Sciatic nerve (tissue), 2 donors: ENCODE measurements at places on chromosomes 7 and 10. TPM values are rescaled to one million over a fixed set of nuclear protein-coding genes. Genes with fewer than 3 reads are reported as not detected.

TSPAN14 gene
- 103 TPM for total RNA-seq

PHYHIPL gene
- 0.40 TPM for total RNA-seq

POU6F2 gene
- 2.9 TPM for total RNA-seq

SPDYE11 gene
- total RNA-seq: not detected

PROSER2 gene
- 23.7 TPM for total RNA-seq

KLF14 gene
- total RNA-seq: 1.1 TPM

PIP gene
- total RNA-seq: not detected

TRA2A gene
- total RNA-seq: 97.9 TPM

AKR1C1 gene
- total RNA-seq: 84.2 TPM

DNA sequence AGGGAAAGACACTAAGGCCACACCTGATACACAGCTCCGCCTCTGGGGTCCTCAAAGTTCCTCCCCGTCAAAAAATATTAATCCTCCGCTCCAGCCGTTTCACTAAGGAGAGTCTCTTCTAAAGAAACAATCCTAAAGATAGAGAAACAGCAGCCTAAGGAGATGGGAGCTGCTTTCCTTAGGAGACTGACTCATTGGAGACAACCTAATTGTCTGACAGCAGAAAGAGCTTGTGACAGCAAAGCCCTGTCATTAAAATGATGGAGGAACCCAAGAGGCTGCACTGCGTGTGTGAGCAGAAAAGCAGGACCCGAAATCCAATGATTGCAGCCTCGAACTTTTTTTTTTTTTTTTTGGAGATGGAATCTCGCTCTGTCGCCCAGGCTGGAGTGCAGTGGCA lies 44.0 kb upstream of the TNRC18 start:
- no peak for DNase-seq

DNA sequence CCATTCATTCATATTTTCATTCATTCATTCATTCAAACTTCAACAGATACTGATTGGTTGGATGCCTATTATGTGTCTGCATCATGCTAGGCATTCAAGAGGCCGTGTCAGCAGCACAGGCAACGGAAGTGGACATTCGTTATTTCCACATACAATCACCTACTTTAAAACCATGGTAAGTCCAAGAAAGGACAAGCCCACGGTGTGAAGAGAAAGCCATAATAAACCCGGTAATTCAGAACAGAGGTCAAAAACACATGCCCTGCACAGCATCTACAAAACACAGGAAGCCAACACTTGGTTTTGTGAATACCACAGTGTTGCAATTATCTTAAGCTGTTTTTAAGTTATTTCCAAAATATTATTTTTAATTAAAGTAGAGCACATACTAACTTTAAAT lies 126.7 kb downstream of the GLI3 start:
- no peak for DNase-seq

DNA sequence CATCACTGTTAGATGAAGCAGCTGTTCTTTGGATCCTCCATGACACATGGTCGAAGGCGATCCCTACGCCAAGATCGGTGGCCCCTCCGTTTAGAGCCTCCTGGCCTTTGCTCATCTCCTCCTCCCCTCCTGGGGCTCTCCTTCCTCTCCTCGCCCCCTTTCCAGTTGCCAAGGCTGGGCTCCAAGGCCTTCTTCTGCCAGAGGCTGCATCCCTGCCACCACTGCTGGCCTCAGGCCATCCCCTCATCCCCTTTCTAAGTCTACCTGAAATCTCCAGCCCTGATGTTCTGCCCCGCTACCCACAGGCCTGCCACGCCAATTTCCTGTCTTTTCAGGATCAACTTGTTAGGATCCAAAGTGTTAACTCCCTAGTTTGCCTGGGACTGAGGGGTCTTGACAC lies 265.1 kb upstream of the ZMIZ1 start:
- DNase-seq: no peak

DNA sequence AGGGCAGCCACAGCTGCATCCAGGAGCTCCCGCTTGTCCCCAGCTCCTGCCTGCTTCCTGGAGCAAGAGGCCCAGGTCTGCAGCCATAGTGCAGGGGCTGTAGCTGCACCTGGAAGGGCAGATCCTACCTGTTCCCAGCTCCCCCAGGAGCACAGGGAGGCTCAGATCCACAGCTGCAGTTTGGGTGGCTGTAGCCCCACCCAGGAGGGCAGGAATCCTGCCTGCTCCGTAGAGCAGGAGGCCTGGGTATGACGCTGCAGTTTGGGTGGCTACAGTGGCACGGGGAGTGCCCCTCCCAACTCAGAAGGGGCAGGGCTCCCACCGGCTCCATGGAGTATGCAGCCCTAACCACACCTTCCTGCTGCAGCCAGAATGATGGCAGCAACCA lies 26.7 kb upstream of the CDCA7L start:
- no peak for DNase-seq

DNA sequence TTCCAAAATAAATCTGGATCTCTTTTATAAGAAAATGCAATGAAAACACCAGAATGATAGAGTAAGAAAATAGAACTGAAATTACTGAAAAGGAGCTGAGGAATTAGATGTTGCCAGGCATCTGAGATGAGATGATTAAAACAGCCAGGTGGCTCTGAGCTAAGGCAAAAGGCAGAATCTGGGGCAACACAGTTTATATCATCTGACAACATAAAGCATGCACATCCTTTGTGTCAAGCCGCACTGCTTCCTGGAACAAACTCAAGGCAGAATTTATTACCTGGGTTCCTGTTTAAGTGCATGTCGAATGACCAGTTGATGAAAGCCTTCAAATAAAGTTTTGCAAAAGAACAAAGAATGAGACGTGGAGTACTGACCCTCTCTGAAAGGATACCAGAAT lies 247.0 kb downstream of the SNX10 start:
- DNase-seq: no peak

DNA sequence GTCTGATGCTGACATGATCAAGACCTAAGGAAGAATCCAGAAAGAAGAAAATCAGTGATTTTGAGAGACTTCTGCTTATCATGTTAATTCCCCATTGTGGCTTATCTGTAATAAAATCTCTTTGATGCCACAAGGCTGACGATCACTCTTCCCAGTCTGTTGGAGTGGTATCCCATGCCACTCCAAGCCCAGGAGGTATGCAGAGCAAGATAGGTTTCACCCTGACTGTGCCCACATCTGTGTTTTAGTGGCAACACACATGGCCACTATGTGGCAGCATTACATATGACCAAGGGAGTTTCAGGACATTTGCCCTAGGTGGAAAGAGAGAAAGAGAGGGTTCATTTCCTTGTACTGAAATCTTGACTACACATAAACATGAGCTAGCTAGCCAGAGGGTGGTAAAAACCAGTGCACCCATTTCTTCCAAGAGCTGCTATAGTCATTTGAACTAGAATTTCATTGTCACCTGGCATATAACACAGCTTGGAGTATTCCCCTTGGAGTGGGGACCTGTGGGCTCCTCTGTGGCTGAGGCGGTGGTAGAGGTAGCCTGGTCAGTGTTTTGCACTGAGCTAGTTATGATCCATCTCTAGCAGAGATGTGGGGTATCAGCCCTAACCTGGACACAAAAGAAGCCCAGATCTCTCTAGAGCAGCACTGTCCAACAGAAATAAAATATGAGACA lies 20.8 kb downstream of the LAMB4 start:
- DNase-seq: no peak

- no peak for DNase-seq
Observed at GRCh38 chr10:69484736-69485135, 33.5 kb downstream of the TSPAN15 start.

DNA sequence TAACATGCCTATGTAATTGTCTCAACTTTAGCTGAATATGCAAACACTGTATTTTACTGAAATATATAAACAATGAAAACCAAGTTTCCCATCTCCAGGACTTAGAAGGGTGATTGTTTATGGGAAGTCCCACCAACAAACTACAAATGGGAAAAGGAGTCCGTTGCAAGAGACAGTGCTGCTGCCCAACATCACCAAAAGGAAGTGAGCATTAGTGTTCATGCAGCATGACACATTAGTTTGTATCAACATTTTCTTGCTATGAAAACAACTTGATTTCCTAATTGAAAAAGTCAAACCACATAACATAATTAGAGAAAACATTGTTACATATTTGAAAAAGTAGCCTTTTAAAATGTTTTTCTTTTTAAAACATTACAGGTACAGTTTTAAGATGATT lies 138.5 kb downstream of the ZNF438 start:
- no peak for DNase-seq

DNA sequence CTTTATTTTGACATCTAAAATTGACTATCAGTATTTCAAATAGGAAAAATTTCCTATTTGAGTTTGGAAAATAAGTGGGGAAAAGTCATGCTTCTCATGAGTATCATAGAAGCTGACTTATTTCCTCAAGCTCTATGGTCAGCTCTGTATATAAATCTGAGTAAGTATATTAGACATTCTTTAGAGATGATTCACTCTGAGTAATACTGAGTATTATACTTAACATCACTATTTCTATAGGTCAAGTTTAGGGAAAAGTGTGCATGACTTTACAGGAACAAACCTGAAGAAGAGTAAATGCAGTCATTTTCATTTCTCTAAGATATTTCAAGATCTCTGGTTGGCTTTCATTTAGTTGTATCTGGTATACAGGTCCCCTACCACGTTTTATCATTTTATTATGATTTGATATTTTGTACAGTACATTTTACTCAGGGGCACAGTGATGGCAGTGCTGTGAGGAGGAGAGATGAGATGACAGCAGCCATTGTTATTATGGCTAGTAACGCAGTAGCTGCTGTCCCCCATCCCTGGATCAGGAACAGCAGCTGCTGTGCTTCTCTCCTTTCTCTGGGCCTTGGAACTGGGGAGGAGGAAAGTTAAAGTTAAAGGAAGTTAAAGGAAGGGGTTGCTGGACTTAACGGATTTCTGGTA lies 15.2 kb downstream of the SND1 start:
- DNase-seq: no peak

GRCh38 chr7:100943693-100944092 lies 5.6 kb upstream of the MUC3A start:
- DNase-seq: no peak

DNA sequence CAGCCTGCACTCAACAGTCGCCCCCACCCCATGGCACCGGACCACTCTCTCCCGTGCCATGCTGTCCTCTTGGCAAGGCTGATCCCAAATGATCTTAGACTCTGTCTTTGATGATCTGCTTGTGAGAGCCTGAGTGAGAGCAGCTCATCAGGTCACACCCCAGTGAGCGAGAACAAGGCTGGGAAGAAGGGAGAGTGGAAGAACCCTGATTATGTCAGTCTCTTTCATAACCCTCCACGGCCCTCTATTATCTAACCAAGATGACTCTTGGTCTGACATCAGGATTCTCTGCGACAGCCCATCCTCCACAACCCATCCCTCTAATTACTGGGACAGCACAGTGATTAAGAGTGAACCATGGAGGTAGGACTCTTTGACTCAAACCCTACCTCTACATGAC lies 53.1 kb upstream of the C7orf33 start:
- DNase-seq: no peak

DNA sequence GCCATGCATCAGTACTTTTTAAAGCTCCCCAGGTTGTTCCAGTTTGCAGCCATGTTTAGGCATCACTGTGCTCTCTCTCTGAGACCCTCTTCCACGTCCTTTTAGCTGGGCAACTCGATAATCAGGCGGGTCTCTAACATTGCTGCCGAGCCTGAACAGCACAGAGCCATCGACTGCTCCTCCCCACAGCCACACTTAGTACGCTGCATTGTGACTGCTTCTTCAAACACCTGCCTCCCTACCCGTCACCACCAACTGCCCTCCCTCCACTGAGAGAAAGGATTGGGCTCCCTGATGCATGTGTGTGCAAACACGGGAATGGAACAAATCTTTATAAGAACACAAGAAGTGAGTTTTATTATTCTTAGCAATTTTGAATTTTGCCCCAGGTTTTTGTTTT lies 11.4 kb upstream of the TACR2 start:
- DNase-seq: no peak

DNA sequence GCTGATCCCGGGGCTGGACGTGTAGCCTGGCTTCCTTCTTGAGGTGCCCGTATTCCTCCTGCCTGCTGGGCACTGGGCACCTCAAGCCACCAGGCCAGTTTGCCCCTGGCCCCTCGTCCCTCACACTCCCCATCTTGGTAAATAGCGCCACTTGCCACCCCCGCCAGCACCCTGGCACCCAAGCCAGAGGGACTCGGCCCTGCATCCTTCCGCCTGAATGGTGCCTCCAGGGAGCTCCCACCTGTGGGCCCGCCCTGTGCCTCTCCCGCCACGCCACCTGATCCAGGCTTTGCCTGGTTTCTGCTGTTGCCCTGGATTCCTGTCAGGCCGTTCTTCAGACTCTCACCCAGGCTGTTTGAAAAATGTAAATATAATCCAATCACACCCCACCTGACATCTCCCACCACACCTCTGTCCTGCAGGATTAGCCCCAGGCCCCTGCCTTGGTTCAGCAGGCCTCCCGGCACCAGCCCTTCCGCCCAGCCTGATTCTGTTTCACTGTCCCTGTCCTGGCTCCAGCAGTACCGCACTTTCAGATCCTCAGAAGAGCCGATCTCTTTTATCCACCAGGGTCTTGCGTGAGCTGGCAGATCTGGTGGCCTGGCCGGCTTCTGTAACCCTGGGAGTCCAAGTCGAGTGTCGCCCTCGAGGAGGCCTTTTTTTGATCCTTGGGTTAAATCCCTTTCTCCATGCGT lies 33.8 kb downstream of the WIPI2 start:
- no peak for DNase-seq

DNA sequence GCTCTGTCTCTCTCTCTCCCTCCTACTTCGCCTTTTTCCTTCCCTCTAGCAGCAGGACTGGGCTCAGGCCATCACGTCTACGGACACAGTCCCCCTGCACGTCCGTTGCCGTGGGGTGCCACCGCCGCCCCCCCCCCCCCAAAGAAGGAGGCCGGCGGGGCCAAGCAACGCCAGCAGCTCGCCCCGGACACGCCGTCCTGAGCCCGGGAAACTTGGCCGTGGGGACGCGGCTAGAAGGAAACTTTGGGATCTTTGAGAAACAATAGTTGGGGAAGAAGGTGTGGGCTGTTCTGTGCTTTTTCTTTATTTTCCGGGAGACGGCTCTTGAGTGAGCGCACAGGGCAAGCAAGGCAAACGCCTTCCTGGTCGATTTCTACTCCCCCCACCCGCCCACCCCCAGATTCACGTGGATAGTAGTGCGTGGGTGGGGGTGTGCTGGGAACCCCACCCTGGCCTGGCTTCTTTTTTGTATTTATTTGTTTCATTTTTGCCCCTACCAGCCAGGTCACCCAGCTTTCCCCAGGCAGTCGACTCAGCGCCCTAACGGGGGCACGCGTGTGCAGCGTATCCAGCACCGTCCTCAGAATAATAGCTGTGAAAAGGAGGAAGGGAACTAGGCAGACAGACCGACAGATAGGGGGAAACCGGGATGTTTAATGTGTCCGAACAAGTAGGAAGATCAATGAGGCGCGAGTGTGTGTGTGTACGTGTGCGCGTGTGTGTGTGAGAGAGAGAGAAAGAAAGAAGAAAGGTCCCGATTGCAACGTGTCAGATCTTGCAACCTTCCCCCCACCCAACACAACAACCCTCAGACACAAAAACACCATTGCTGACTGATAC lies 1.4 kb downstream of the MXI1 start:
- no peak for DNase-seq

DNA sequence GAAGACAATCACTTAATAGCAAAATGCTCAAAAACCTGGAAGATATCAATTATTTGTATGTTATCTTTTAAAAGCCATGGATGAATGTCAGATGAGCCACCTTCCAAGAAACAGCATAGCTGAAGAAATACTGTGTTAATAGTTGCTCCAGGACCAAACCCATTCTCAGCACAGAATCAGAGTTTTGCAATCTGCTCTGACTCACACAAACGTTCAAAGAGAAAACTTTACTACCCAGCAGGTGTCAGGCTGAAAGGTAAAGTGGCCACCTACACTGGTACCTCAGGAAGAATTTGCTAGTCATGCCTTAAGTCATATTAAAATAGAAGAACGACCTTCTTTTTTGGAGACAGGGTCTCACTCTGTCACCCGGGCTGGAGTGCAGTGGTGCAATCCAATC lies 526.5 kb downstream of the PARD3 start:
- DNase-seq: no peak
